ENCODE measurements at places on chromosomes 11 and 22.

- DNase-seq: no peak
These were observed 6.9 kb upstream of the NLRP6 start for GRCh38 chr11:271319-271715.

- DNase-seq: no peak
These were observed 789.4 kb downstream of the OPCML start for GRCh38 chr11:132742929-132743328.

- DNase-seq: no peak
These were observed 29.7 kb downstream of the SPATA19 start for GRCh38 chr11:133815636-133816035.

- peak; percentile 42 for DNase-seq
These were observed 714 bp downstream of the TRIM29 start for GRCh38 chr11:120137187-120137610.

- no peak for DNase-seq
These were observed 277.4 kb downstream of the BLID start for GRCh38 chr11:121838571-121838970.

- no peak for DNase-seq
These were observed 11.9 kb downstream of the IPO7 start for GRCh38 chr11:9396310-9396709.

DNA sequence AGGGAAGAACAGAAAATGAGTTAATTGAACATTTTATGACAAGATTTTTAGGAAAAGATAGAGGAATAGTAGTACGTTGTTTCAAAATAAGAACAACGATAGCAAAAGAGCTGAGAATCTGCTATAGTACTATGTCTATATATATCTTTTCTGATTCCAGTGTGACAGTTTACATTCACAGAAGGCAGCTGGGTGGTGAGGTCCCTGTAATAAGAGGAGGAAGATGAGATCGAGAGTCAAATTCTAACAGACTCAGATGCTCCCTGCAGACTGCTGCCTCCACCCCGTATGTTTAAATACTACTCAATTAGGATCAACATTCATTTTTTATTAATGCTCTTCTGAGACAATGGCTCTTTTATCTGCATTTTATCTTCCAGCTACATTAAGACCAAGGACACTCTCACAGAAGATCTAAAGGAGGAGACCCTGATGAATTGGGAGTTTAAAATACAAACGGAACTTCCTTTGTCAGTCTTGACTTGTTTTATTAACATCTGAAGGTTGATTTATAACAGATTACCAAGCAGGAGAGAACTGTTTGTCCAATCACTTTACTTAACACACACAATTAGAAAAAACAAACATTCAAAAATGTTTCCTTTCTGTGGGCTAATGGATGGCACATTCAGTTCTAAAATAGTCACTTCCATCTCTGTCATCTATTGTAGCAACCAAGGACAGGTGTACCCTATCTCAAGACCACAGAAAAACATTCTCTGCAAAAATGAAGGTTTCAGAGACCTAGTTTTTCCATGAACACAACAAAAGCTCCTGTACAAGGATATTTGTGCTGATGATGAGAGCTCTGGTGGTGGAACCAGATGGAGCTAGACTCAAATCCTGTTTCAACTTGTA lies 240.2 kb downstream of the CADM1 start:
- DNase-seq: no peak

DNA sequence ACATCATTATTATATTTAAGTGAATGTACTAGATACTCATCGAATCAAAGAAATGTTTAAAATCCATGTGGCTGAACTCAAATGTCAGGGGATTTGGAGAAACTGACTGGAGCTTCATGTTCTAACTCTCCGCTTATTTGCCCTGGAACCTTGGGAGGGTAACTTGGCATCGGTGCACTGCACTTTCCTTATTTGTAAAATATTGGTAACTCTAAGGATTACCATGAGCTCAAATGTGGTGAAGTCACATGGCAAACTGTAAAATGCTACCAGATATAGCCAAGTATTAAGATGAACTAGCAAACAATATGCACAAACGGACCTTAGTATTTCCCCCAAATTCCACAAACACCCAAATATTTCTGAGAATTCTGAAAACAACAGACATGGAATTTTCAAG lies 75.6 kb downstream of the ETS1 start:
- DNase-seq: no peak

GRCh38 chr11:30314625-30315024 lies 8.3 kb upstream of the ARL14EP start:
- no peak for DNase-seq

- no peak for DNase-seq
These were observed 42.3 kb downstream of the PC start for GRCh38 chr11:66915866-66916265.

- DNase-seq: no peak
These were observed 5.8 kb downstream of the ARL14EP start for GRCh38 chr11:30328681-30329080.

- peak; percentile 86 for DNase-seq
These were observed 268.4 kb downstream of the ETS1 start for GRCh38 chr11:128318856-128319474.

GRCh38 chr11:48043991-48044512 lies 63.7 kb downstream of the PTPRJ start:
- DNase-seq: no peak

GRCh38 chr11:26997378-26997777 lies 3.5 kb downstream of the FIBIN start:
- DNase-seq: no peak

- peak; percentile 93 for DNase-seq
These were observed at the start of gene CD44 for GRCh38 chr11:35138943-35139721. Gene CD44 (plus strand): TSS chr11:35139171. CDS start chr11:35139304, 133 bp downstream.

GRCh38 chr11:2077061-2077802 lies 62.0 kb downstream of the IGF2 start:
- peak; percentile 74 for DNase-seq

- no peak for DNase-seq
These were observed 74.0 kb upstream of the MYOD1 start for GRCh38 chr11:17645190-17645970.

GRCh38 chr22:42026705-42027104 lies 28.1 kb downstream of the WBP2NL start:
- no peak for DNase-seq

DNA sequence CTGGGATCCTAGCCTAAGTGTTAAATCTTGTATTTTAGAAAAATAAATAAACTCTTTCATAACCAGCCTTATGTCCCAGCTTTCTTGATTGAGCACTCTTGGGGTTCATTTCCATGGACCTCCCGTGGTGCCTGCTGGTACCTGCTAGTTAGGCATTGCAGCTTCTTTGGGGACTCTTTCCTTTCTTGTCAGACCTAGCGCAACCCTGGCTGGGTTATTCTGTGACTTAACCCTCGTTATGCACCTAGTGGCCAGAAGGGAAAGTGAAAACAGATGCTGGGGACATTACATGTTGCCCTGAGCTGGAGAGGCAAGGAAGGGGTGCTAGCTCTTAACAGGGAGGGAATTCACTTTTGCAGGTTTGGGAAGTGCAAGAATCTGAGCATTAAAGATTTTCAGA lies 46.8 kb downstream of the APIP start:
- DNase-seq: no peak

GRCh38 chr11:47591764-47592163 lies 2.4 kb downstream of the C1QTNF4 start:
- no peak for DNase-seq

DNA sequence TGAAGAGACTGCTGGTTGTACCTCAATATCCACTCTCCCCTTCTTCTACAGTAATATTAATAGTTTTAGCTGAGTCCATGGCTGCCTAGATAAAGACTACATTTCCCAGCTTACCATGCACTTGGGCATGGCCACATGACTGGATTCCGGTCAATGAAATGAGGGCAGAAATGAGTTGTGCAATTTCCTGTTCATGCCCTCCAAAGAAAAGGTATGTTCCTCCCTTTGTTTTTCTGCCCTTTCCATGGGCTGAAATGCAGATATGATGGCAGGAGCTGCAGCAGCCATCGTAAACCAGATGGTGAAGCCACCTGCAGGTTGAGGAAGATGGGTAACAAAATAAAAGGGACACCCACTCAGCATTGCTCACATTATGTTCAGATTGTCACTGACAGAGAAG lies 15.3 kb upstream of the ELFN2 start:
- DNase-seq: no peak

- DNase-seq: no peak
These were observed 35.5 kb downstream of the ACO2 start for GRCh38 chr22:41504397-41504796.

DNA sequence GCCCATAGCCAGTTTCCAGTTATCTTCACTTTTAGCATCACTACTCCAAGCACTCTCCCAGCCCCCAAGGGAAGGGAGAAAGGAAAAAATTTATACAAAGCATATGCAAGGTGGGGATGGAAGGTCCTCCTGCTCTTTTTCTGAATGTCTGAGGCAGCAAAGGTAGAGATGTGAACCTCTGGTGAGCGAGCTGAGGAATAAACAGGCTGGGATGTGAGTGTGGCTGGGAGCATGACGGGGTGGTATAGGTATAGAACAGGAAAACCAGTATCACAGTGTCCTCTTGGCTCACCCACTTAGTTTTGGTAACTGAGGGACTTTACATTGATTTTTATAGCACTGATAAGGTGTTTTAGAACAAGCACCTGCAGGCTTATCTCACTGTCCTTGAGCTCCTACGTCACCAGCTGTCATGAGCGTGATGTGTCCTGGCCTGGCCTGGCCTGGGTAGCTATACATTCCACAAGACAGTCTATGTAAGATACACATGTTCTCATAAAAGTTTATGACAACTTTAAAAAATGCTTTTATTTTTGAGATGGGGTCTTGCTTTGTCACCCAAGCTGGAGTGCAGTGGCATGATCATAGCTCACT lies 10.3 kb upstream of the POLD3 start:
- DNase-seq: no peak

DNA sequence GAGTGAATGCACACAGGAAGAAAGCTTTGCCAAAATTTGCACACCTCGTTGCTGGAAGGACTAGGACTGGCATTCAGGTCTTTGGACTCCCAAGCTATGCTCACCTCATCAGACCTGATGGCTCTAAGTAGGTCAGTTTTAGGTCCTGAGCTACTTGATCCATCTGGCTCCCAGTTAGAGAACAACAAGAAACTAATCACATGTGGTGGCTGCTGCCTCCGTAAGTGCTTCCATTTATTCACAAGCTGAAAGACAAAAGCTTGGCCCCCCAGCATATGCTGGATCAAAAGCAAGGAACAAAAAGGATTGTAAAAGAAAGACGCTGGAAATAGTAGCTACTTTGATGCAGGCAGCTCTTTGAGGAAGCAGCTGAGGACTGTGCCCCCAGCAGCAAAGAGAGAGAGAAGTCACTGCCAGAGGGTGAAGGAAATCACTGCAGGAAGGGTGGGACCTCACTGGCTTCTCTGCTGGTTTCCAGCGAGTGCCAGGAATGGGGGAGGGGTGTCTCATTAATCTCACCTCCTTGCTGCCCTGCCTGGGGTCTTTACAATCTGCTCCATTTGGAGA lies 268.9 kb downstream of the KIRREL3 start:
- no peak for DNase-seq

DNA sequence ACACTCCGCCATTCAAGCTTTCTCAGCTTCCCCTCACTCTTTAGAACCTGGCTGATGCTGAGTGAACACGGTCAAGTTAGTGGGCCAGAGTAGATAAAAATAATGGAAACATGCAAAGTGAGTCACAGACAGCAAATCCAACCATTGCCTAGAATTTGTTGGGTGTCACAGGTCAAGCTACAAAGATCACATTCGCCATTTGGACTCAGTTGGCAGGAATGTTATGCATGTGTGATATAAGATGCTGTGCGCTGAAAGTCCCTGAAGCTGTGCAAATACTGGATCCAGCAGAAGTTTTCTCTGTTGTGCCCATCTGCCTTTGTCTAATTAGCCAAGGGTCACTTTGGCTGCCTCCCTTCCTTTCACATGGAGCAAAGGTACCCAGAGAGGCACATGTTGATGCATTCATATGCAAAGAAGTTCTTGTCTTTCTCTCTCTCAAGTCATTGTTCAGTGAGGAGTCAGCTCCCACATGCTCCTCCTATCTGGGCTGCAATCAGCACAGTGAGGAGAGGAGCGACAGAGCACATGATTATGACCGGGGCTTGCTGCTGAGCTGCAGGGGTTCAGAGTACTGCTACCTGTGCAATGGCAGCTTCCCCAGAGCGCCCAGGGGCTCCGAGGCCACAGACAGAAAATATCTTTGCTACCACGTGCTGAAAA lies 39.7 kb downstream of the FLI1 start:
- DNase-seq: peak; percentile 74

GRCh38 chr22:37639771-37640590 lies 512 bp downstream of the SH3BP1 start:
- peak; percentile 76 for DNase-seq

Data from activated effector memory CD4-positive, alpha-beta T cell treated with anti-CD3 and anti-CD28 coated beads, Interleukin-2, amount 50 U/mL, for 16 hours (primary cell).